ENCODE measurements at places on chromosomes 1 and 21.

- peak; percentile 62 for DNase-seq
These were observed 78.1 kb downstream of the IER5 start for GRCh38 chr1:181166377-181167196.

GRCh38 chr1:29711582-29712283 is 475.4 kb downstream of the PTPRU start:
- no peak for DNase-seq

DNA sequence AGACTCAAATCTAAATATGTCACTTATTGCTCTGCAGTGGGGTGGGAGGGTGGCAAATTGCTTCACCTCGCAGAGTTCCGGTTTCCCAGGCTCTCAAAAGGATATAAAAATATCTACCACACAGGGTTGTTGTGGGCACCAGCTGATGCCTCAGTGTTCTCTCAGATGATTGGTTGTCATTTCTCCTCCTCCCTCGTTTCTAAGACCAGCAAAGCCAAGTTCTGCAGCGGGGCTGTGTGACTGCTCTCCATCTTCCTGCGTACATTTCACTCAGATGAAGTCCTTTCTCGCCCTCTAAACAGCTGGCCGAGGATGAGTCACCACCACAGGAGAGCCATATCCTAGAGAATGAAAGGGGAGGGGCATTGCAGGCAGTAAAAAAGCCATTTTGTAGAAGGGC is 35.0 kb upstream of the VWA5B1 start:
- no peak for DNase-seq

GRCh38 chr1:4071653-4072052 is 171.6 kb upstream of the C1orf174 start:
- DNase-seq, result no peak

- no peak for DNase-seq
These were observed 50.7 kb downstream of the SYT14 start for GRCh38 chr1:209988706-209989105.

- no peak for DNase-seq
These were observed 137.6 kb upstream of the NBPF11 start for GRCh38 chr1:148289647-148290046.

- DNase-seq, result no peak
These were observed 4.6 kb downstream of the MAB21L3 start for GRCh38 chr1:116115476-116116439.

- no peak for DNase-seq
These were observed 21.2 kb downstream of the IQGAP3 start for GRCh38 chr1:156551066-156551643.

GRCh38 chr1:25774206-25774803 is 25.7 kb upstream of the SELENON start:
- no peak for DNase-seq

DNA sequence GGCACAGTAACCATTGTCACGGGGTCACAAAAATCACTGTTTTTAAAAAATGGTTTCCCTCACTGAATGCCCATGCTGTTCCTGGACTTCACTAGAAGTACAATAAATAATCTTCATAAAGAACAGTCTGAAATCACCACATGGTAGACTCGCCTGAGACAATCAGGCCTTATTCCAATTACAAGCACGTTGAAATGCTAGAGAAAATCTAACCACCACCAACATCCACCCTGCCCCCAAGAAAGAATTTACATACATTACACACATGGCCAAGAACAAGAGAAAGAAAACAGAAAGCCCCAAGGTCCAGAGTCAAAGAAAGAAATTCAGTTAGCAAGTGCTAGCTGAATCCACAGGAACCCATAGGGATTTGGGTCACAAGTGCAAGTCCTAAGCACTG is 107.0 kb upstream of the ERG start:
- no peak for DNase-seq

DNA sequence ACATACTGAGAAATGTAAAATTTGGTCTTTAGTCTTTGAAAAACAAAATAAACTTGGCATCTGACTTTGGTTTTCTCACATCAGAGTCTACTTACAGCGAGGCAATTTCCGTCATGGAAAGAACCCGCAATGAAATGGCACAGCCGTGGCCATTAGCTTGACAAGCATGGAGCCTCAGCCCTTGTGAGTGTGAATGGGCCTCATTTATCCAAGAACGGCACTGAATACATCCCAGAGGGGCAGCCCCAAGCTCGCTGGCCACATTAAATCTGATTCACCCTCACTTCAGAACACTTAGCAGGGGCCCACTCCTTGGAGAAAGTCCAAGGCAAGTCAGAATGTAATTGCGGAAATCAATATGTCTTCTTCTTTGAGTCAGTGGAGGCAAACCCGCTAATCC is 64.8 kb downstream of the ERG start:
- no peak for DNase-seq

DNA sequence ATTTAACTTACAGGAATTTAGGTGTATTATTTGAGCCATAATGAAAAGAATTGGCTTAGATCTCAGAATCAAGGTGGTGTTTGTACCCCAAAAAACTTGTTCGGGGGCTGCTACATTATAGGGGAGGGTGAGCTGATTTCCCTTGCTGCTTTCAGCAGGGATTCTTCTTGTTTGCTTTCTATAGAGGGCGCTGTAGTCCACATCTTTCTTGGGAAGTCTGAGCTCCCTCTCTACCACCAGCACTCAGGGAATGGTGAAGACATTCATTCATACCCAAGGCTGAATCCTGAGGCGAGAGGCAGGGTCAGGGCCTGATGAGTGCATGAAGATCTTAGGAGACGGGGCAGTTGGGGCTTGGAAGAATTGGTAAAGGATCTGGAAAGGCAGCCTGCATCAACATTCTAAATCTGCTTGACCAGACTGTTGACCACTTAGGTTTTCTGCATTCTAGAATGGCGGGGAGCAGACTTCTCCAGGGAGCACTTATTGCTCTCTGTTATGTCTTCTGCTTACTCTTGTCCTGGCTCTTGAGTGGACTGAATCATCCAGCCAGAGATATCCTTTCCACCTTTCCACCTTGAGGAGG is 18.9 kb downstream of the SPATA46 start:
- DNase-seq, result no peak

DNA sequence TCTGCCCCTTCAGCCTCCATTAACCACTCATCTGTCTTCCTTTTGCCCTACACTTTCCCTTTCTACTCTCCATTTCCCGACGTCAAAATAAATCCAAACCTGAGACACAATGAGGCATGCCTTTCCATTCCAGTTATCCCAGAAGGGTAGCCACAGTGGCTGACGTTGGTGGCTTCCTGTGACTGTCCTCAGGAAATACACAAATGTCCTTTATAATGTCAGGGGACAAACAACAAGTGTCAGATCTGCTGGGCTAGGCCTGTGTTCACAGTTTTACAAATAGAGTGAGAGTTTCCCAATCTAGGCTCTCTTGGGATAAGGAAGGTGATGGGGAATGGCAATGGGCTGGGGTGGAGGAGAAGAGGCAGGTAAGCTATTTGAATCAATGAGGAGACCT is 135.3 kb downstream of the BRINP2 start:
- no peak for DNase-seq

- DNase-seq, result no peak
These were observed 164.5 kb upstream of the CACNA1E start for GRCh38 chr1:181318858-181319235.

- no peak for DNase-seq
These were observed 648.4 kb downstream of the PTPRC start for GRCh38 chr1:199287206-199287605.

DNA sequence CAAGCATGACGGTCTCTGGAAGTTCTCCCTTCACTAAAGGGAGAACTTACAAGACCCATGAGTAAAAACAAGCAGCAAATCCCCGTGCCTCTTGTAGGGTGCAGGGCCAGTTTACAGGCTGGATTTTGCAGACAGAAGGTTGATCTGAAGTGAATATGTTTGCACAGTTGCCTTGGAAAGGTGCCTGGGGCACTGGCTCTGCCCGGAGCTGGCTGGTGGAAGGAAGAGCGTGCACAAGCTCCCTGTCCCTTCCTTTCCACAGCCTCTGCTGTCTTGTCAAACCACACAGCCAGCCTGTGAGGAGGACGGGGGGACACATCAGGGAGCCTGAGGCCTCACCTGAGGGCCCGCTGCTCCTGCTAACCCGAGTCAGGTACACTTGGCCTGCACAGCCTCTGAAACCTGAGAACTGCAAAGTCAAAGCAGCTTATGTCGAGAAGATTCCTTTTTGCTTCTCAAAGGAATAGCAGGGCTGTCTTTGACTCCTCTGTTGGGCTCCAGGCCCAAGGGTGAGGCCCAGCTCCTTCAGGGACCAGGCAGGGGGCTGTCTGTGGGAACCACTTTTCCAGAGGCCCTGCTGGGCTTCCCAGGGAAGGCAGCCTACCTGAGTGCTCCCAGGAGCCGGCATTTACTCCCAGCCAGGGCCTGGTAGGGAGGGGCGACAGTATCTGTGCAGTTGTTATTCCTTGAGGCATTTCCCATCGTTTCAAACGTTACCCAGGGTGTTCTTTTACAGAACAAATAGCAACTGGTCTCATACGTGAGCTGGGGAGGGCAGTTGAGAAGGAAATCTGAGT is 251.5 kb downstream of the SIPA1L2 start:
- DNase-seq, result no peak

DNA sequence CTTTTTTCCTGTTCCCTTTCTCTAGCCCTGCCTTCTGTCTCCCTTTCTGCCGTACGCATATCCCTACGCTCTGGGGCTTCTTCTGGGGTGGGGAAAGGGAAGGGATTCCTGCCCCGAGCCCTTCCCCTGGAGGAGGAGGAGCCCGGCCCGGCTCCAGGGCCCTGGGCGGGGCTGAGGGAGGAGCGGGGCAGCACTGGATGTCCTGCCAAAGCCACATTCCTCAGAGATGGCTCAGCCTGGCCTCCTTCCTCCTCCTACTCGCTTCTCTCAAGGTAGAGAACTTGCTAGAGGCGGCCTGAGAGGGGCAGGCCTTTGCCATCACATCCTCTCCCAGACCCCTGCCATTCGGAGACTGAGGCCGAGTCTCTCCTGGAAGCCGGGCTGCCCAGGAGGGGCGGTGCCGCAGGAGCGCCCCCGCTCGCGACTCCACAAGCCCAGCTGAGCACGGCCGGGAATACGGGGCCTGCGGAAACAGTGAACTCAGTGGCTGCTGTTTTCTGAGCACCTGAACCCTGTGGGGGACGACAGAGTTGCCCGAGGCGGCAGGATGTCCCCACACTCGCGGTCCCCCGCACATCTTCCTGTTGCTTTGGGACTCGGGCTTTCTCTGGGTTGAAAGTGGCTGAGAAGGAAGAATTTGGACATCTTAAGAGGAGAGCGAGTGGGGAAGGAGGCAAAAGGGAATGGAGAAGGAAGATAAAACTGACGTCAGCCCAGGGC is 12.2 kb downstream of the ADAMTSL4 start:
- no peak for DNase-seq

DNA sequence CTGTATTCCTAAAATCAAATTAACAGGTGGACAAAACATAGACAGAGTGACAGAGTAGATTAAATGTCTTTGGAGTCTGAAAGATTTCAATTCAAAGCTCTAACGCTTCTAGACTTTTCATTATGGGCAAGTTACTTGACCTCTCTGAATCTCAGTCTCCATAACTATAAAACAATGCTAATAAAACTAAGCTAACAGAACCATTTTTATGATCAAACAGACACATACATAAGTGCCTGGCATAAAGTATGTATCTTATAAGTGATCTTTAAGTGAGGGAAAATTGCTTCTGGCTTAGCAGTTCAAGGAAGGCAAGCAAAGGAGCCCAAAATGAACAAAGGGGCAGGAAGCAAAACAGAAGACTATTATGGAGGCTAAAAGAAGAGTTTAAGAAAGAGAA is 216.8 kb upstream of the TNR start:
- no peak for DNase-seq

DNA sequence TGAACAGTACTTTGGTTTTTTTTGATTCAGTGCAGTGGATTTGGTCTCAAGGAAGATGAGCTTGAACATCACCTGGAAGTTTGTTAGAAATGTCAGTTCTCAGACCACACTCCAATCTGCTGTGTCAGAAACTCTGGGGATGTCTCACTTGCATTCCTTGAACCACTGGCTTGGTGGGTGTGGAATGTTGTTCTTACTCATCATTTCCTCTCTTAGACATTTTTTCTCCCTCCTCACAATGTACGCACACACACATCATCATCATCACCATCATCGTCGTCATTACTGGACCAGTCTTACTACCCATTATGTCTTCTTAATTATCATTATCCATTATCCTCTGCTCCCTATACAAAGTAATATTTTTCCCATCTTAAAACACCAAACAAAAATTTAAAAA is 91.9 kb upstream of the KCNK2 start:
- DNase-seq, result no peak

- no peak for DNase-seq
These were observed 205.5 kb upstream of the HOOK1 start for GRCh38 chr1:59609245-59609644.

GRCh38 chr1:24898152-24898908 is 31.7 kb downstream of the RUNX3 start:
- no peak for DNase-seq

GRCh38 chr1:205481629-205482151 is 22.8 kb upstream of the CDK18 start:
- DNase-seq, result no peak

GRCh38 chr21:30953605-30954004 is 72.2 kb upstream of the KRTAP11-1 start:
- no peak for DNase-seq

- no peak for DNase-seq
These were observed 19.0 kb downstream of the ADORA1 start for GRCh38 chr1:203146537-203146936.

DNA sequence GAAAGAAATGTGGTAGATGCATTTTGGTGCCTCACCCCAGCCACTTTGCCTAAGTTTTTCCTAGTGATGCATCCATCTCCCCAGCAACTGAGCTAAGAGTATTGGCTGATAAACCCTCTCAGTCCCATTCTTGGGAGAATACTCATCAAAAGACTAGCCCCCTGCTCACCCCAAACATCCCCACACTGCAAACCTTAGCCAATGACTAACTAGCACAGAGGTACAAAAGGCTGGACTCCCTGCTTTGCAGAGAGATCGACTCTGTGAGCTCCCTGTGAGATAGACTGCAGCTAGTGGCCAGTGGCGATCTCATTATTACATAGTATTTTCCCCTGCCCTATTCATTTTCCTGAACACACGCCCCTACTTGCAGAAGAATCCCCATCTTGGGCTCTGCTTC is 155.3 kb downstream of the HHIPL2 start:
- no peak for DNase-seq

GRCh38 chr21:26070822-26071425 is 99.6 kb downstream of the APP start:
- no peak for DNase-seq

All from T follicular helper cell (primary cell).